Caki2 (cell line): ENCODE measurements at places on chromosomes 7 and 10. TPM values are rescaled to one million over a fixed set of nuclear protein-coding genes. Genes with fewer than 3 reads are reported as not detected.

DNA sequence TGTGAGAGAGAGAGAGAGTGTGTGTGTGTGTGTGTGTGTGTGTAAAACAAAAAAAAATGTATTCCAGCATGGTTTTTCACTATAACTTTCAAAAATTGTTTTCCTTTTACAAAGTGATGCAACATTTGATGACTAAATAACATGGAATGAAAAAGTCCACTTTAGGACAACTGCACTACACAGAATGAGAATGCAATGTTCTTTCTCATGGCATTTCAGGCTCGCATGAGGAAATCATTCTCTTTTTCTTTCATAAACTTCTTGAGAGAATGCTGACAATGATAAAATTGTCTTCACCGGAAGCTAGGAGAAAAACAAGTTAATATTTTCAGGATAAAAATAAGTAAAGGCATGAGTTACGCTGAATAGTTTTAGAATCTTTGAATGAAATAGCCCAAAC lies 53.7 kb downstream of the SLC16A12 start:
- DNase-seq, result peak; percentile 26

CADPS2 gene
- total RNA-seq, result 6.5 and 8.6 TPM in 2 replicates

- DNase-seq, result no peak
These were observed 48.1 kb upstream of the TECTB start for GRCh38 chr10:112235141-112235540.

GIMAP7 gene
- not detected in 2 replicates for total RNA-seq

PDK4 gene
- total RNA-seq, result 0.41 and 1.9 TPM in 2 replicates

GRCh38 chr10:48748573-48748972 lies 63.9 kb downstream of the WDFY4 start:
- DNase-seq, result no peak

DNA sequence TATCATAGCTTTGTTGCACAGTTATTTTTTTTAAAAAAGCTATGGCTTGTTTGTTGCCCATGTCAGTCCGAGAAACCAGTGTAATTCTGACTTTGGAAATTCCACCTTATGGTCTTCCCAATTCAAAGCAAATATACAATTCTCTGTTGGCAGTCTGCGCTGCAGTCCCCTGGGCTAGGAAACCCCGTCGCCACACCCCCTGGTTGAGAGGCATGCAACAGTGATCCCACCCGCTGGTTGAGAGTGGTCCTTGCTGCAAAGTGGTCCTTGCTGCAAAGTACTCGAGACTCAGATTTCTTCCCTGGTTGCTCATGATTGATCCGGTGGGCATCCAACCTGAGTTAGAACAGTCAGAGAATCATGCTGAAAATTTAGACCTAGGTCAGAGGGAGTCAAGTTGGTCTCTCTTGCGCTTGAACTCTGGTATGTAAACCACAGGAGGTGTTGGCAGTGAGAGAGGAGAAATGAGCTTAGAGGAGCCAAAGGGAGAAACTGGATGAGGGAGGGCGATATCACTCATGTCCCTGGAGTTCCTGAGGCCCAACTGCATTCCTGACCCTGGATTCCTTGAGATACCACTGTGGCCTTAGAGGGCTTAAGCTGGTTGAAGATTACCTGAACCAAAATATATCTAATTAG lies 45.0 kb upstream of the STK17A start:
- peak; percentile 54 for DNase-seq

DNA sequence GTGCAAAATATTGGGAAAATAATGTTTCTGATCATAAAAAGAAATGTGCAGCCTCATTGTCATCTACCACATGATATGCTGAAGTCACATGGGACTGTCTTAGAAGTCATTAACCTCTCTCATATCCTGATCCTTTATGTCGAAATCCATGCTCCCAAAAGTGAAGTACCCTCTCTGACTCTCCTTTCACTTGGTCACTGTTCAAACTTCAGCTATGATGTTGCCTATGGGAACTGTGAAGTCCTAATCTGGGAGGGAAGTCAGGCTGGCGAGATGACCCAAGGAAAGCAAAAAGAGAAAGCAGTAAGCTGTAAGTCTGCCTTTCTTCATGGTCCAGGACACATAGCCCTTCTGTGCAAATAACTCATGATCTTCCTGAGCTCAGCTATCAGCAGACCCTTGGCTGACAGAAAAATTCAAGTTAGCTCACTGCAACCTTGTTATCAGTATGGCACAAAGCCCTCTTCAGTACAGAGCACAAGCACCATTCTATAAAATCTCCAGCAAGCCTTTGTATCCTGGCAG lies 29.5 kb downstream of the WASL start:
- peak; percentile 7 for DNase-seq

DNA sequence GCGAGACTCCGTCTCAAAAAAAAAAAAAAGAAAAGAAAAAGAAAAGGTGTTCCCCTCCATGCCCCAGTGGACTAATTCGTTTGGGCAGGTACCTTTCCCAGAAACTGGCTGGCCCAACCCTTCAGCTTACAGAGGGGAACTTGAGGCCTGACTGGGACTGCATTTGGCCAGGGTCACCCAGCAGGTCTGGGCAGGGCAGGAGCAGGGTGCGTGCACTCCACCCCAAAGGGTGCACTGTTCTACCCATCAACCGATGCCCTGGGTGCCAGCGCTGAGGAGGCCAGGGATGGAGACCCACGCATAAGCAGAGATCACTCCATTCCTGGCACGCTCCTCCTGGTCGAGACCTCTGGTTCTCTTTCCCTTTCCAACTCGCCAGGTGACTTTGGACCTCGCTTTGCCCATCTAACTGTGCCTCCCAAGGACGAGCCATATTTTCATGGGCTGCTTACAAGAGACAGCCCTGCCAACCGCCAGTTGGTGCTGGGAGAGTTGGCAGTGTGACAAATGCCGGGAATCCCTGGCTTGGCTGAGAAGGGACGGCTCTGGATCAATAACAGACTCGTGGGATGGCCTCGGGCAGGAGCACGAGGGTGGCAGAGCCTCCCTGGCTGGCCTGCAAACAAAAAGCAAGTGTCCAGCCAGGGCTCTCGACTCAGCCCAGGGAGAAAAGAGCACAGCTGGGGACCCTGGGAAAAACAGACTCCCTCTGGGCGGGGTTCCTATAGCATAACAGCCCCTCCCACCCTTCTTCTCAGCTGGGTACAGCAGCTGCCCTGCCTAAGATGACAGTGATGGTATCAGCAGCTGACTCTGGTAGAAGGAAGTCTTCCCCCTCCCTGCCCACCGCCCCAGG lies 7.9 kb downstream of the HSPB1 start:
- DNase-seq, result no peak

CHAT gene
- not detected in 2 replicates for total RNA-seq

HOXA13 gene
- total RNA-seq, result 0.70 and 1.2 TPM in 2 replicates

DNA sequence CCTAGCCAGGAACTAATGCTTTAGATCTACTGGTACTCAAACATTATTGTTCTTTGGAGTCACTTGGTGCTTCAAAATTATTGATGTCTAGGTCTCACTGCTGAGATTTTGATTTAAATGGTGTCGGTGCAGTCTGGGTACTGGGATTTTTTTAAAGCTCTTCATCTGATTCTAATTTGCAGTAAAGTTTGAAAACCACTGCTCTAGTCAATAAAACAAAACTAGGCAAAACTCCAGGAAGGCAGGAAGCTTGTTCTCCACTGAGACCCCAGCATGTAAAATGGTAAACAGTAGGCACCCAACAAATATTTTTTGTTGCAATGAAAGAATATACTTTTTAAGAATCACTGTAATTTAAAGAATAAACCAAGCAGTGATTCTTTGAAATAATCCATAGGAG lies 49.7 kb downstream of the ADD3 start:
- DNase-seq, result no peak

NKX1-2 gene
- not detected in 2 replicates for total RNA-seq

DNA sequence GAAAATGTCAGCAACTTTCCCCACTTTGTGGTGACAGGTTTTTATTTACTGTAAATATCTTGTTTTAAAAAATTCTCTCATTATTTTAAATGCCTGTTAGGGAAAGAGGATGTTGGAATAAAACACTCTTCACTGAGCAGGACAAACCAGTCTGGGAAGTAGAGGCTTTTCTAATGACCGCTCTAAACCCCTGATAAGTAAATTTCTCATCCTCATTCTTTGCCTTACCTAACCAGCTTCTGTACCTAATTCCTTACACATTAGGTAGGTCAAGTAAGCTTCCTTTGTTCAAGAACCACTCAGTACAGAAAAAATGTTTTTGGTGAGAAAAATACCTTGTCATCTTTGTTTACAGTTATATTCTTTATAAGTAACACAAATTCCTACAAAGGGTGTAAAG lies 143.6 kb downstream of the GPR85 start:
- no peak for DNase-seq

NFE2L3 gene
- 88.0 and 99.4 TPM in 2 replicates for total RNA-seq

DNA sequence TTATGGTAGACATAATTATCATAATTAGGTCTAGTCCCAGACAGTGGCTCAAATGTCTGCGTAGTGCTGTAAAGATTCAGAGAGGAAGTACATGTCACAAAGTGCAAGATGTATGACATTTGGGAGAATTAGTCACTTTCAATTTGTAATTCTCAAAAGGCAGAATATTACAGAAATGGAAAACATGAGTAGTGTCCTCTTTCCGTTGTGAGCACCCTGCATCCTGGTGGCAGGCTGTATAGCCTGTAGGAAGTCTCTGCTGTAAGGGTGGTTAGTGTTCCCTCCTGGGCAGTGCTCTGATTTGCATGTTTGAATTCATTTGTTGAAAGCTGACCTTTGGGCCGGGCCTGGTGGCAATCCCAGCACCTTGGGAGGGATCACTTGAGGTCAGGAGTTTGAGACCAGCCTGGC lies 17.0 kb downstream of the CDK14 start:
- DNase-seq, result no peak

- DNase-seq, result no peak
These were observed 237.8 kb upstream of the ZMIZ1 start for GRCh38 chr10:78830976-78831375.

- no peak for DNase-seq
These were observed 13.0 kb downstream of the BCAP29 start for GRCh38 chr7:107593025-107593410.

ITGA8 gene
- total RNA-seq, result not detected in 2 replicates

- DNase-seq, result no peak
These were observed 50.4 kb upstream of the ZNF365 start for GRCh38 chr10:62323751-62324150.

TLX1 gene
- total RNA-seq, result not detected in 2 replicates

- no peak for DNase-seq
These were observed 15.9 kb upstream of the TBXAS1 start for GRCh38 chr7:139813151-139813550.

CCAR1 gene
- total RNA-seq, result 18.3 and 40.5 TPM in 2 replicates

DNA sequence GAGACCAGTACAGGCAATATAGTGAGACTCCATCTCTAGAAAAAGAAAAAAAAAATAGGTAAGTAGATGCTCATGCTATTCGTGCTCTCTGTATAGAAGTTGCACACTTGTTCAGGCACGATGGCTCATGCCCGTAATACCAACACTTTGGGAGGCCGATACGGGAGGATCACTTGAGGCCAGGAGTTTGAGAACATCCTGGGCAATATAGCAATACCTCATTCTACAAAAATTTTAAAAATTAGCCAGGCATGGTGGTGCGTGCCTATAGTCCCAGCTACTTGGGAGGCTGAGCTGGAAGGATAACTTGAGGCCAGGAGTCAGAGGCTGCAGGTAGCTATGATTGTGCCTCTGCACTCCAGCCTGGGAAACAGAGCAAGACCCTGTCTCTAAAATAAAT lies 17.2 kb upstream of the NPTX2 start:
- DNase-seq, result no peak

TWIST1 gene
- not detected in 2 replicates for total RNA-seq

DNA sequence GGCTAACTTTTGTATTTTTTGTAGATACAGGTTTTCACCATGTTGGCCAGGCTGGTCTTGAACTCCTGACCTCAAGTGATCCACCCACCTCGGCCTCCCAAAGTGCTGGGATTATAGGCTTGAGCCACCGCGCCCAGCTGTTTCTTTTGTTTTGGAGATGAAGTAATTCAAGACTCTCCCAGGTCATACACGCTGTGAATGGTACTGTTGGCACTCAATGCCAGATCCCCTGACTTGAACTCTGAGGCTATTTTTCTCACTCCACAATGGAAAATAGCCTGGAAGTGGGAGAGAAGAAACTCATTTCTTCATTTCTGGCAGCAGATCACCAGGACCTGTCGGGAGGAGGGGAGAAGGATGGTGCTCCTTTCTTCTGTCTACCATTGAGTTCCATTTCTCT lies 32.4 kb downstream of the BLVRA start:
- DNase-seq, result no peak

DNA sequence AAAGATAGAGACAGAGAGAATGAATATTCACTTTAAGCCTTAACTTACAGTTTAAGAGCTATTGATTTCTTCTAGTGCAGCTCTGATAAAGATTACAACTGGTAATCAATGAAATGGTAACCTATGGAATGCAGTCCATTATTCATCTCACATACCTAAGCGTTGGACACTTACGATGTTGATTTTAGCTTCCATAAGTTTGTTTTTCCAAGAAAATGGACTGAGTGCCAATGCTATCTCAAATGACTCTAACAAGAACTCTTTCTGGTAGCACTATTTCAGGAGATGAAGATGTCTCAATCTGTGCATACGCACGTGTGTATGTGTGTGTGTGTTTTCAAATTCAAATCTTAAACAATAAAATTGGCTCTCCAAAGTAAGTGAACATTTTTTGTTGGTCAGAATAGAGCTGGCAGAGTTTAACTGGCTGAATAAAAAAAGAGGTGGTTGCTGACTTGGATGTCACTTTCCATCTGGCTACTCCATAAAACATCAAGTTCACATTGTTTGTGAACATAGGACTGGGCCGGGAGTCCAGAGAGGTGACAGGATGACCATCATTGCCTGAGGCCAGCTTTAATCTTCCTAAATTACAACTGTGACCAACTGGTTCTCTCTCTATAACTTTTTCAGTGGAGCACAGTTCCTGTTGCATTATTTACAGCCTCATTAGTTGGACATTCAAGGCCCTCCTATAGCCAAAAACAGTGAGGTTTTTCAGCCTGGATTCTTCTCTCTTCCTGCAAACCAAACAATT lies 106.9 kb upstream of the CSTF2T start:
- DNase-seq, result no peak

DNA sequence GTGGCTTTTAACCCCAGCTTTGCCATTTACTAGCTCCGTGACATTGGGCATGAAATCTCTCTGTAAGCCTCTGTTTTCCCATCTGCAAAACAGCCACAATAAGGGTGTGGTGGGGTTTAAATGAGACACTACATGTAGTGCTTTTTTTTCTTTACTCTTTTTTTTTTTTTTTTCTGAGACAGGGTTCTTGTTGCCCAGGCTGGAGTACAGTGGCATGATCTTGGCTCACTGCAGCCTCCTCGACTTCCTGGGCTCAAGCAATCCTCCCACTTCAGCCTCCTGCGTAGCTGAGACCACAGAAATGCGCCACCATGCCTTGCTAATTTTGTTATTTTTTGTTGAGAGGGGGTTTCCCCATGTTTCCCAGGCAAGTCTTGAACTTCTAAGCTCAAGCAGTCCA lies 8.3 kb upstream of the DENND10 start:
- no peak for DNase-seq

- no peak for DNase-seq
These were observed 65.3 kb upstream of the ZMIZ1 start for GRCh38 chr10:79003183-79004100.

- no peak for DNase-seq
These were observed 386.8 kb upstream of the ADARB2 start for GRCh38 chr10:2124135-2124534.

C10orf143 gene
- total RNA-seq, result 4.8 TPM in 1 of 2 replicates, not detected in the other

- DNase-seq, result no peak
These were observed 59.9 kb upstream of the RHEB start for GRCh38 chr7:151579644-151580043.
